ENCODE measurements at places on chromosomes 5 and 9.

DNA sequence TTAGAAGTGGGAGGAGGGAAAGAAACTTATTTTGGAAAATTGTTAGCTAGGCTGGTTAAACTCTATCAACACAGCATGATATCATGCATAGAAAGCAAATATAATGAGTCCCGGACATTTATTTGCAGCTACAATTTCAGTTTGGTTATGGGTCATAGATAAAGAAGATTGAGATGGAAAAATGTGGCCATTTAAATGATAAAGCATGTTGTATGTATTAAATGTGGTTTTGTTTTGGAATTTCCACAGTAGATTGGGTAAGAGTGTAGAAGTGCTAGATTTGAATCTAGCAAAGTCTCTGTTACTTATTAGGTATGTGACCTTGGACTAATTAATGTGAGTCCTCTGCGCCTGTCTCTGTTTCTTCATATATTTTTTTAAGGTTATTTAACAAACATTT lies 217.4 kb downstream of the KDM4C start:
- no peak for DNase-seq

- no peak for DNase-seq
Observed at GRCh38 chr5:95471942-95472341, 80.8 kb downstream of the FAM81B start.

DNA sequence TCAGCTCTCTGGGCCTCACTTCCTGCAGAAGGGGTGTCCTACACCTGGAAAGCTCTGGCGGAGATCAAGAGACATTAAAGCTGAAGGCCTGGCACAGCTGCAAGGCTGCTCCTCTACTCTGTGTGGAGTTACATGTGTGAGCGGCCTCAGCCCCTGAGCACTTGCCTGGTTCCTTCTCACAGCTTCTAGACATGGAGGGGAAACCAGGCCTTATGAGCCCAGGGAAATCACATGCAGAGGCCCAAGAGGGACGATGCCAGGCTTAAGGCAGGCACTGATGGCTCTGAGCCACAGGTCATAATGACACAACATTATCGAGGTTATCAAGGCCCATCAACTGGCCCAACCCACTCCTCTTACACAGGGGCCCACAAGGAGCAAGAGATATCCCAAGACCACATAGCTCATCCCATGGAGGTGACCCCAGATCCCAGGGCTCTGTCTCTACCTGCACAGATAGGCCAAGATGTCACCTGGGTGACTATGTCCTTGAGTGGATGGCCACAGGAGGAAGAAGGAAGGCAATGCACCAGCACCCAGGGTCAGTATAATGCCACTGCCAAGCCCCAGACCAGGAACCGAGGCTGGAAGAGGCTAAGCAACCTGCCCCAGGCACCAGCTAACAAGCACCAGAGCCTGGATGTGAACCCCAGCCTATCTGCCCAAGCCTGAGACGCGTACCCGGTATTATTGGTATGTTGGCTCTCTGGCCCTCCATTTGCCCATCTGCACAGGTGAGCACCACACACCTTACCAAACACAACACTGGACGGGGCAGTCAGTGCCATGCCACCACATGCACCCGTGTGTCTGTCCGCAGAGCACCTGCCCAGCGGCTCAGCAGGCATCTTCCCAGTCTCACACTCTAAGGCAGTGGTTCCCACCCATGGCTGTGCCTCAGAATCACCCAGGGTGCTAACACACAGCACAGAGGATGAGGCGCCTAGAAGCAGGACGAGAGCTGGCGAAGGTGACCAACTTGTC lies 143.3 kb downstream of the GABBR2 start:
- no peak for DNase-seq

DNA sequence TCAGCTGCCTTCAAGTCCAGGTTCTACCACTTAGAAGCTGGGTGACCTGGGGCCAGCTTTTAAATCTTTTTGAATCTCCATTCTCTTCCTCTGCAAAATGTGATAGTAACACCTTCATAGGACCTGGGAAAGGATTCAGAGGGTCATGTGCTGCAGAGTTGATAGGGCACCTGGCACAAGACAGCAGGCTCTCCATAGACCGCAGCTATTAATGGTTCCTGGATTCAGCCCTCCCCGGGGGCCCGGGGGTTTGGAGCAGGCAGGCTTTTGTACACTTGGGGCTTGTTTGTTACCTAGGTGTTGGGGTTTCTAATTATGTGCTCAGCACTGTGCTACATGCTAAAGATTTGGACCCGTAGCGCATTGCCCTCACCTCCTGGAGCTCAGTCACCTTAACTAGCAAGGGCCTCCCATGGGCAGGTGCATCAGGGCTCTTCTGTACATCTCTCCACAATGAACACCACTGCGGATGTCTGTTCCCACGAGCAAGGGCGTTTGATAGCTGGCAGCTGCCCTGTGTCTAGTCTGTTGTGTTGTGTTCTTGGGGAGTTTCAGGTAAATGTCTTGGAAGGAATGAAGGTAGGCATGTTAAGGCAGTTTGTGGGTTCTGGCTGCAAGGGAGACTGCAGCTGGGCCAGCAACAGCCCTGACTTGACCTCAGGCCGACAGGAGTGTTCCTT lies 12.1 kb downstream of the PRRC2B start:
- no peak for DNase-seq

GRCh38 chr5:74209571-74209970 lies 431.0 kb downstream of the ENC1 start:
- no peak for DNase-seq

DNA sequence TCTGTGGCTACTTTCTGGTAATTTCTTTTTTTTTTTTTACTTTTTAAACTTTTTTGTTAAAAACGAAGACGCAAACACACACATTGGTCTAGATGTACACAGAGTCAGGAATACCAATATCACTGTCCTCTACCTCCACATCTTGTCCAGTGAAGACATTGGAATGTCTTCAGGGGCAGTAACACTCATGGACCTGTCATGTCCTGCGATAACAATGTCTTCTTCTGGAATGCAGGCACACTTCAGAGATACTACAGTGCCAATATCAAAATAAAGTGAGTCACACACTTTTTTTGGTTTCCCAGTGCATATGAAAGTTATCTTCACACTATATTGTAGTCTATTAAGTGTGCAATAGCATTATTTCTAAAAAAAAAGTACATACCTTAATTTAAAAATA lies 175.9 kb downstream of the ARRDC3 start:
- DNase-seq: no peak

DNA sequence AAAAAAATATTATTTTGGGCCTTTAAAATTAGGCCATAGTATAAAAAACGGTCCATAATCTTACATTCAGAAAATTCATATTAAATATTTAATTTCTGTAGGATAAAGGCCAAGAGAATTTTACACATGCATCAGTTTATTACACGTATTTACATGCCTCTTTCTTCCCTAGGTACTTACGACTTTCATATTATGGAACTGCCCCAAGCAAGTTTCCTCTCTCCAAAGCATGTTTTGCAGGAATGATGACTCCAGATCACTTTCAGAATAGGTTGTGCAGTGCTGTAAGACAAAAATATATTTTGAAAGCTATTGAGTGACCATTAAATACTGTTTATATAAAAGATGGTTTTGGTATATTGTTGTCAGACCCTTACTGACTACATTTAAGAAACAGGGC lies 61.8 kb downstream of the WDR36 start:
- no peak for DNase-seq

GRCh38 chr9:136521537-136521936 lies 24.3 kb downstream of the NOTCH1 start:
- DNase-seq: no peak

- no peak for DNase-seq
Observed at GRCh38 chr5:150130493-150130922, 25.1 kb downstream of the PDGFRB start.
